CD4-positive, alpha-beta T cell treated with Interleukin-21 for 1 hour (primary cell): ENCODE measurements at places on chromosomes 16 and 17.

- DNase-seq: no peak
These were observed 27.1 kb downstream of the ARHGAP23 start for GRCh38 chr17:38455288-38455915.

GRCh38 chr16:13379266-13379665 is 477.9 kb downstream of the SHISA9 start:
- no peak for DNase-seq

GRCh38 chr16:9898124-9898523 is 284.1 kb downstream of the GRIN2A start:
- no peak for DNase-seq

GRCh38 chr16:84905965-84906460 is 86.2 kb downstream of the CRISPLD2 start:
- DNase-seq: no peak

DNA sequence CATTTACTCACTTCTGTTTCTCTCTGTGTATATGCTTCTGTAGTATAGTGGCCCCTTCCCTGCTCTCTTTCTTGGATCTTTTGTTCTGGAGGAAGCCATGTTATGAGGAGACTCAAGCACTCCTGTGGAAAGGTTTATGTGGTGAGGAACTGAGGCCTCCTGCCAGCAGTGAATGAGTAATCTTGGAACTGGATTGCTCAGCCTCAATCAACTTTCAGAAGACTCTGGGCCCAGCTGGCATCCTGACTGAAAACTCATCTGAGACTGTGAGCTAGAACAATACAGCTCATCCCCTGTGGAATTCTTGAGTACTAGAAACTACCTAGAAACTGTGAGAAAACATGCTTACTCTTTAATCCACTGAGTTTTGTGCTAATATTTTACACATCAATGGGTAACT is 133.1 kb upstream of the ZKSCAN2 start:
- DNase-seq: no peak

DNA sequence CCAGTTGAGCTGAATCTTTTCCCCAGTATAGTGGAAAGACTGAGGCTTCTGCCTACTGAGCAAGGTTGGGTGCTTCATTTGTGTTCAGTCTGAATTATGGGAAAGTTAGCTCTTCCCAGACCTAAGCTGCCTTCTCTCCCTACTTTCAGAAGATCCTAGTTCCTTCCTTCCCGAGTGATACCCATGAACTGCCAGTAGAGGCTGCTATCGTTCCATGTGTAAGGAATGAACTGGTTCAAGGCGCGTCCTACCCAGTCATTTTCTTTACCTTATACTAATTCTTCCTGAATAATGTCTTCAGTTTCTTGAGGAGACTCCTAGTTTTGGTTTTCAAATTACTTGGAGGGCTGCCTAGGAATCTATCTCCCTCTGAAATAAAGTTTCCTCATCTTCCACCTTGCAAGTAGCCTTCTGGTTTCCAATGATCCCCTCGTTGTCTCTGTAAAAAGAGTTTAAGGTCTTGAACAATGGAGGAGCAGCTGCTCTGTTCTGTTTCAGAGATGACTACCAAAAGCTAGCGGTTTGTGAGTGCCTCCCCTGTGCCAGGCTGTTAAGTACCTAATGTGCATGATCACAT is 934 bp upstream of the AOC2 start:
- DNase-seq: peak; percentile 34

DNA sequence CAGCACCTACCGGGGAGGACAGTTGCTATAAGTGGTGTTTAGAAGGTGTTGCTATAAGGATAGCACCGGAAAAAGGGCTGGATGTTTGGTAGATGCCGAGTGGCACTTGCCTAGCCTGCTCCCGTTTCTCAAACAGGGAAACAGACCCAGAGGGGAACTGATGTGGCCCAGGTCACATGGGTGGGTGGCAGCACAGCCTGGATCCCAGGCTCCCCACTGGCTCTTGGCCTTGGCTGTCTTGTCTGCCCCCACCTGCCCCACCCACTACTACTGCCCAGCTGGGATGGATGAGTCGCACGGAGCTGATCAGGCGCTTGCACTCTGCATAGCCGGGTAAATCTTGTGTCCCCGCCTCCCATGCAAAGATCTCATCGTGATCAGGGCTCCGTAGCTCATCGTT is 7.2 kb downstream of the SMTNL2 start:
- DNase-seq: no peak

DNA sequence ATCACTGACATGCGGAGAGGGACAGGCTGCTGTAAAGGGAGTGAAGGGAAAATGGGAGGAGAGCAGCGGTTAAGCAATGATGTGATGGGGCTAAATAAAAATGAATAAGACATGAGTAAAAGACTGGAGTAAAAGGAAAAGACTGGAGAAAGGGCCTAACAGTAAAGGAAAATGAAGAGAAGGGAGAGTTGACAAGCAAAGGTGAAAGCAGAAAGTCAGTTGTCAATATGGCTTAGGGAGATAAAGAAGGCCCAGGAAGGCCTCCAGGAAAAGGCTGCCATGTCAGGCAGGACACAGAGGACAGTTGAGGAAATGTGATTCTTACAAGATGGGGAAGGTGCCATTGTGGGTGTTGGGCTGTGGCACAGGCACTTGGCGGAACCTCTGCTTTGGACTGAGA is 98.9 kb upstream of the AMZ2 start:
- no peak for DNase-seq

GRCh38 chr16:56781528-56781961 is 51.6 kb downstream of the NUP93 start:
- DNase-seq: no peak

- DNase-seq: peak; percentile 82
These were observed 4.5 kb upstream of the UNC13D start for GRCh38 chr17:75848523-75849278.

DNA sequence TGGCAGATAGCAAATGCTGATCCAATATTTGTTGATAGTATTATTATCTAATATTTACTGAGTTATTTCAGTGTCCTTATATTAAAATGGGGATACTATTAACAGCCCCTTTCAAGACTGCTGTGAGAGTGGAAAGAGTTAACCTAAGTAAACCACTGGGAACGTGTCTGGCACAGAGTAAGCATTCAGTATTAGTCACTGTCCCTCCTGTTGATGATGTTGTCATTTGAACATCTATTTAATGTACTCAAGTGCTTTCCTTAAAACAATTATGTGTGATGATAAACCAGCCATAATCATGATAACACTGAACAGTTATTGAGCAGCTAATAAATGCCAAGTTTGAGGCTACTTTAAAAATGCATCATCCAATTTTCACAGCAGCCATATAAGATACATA is 135.7 kb upstream of the XYLT1 start:
- no peak for DNase-seq

DNA sequence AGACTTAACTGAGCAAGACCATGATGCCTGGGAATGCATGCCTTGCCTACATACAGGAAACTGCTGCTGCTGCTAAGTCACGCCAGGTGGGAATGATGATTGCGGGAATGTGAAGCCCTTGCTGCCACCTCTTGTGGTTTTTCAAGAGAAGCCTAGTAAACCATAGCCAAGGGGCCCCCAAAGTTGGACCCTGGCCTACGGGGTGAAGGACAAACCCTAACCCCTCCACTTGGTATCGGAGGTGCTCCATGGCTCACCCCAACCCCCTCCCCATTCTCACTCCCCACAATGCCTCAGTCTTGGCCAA is 233.9 kb downstream of the ZNF423 start:
- DNase-seq: no peak
